Myocyte (in vitro differentiated cells): ENCODE measurements at places on chromosomes 2 and 18. TPM values are rescaled to one million over a fixed set of nuclear protein-coding genes. Genes with fewer than 3 reads are reported as not detected.

Gene SIX3
- total RNA-seq, result not detected in 2 replicates

Gene FEV
- not detected in 2 replicates for total RNA-seq

Gene FBXO15
- 0.83 and 0.91 TPM in 2 replicates for total RNA-seq

Gene SCYGR4
- not detected in 2 replicates for total RNA-seq

Gene GDF7
- not detected in 2 replicates for total RNA-seq

Gene KIAA1328
- total RNA-seq, result 4.5 and 5.0 TPM in 2 replicates

Gene CYS1
- 0.16 and 1.1 TPM in 2 replicates for total RNA-seq

Gene ELOA2
- not detected in 2 replicates for total RNA-seq

- DNase-seq, result no peak
Measured at GRCh38 chr2:117977696-117978095, 36.2 kb downstream of the CCDC93 start.

- DNase-seq, result no peak
Measured at GRCh38 chr2:200221055-200221955, 85.2 kb upstream of the SPATS2L start.

GRCh38 chr2:191740759-191741158 lies 62.8 kb downstream of the NABP1 start:
- DNase-seq, result no peak

- DNase-seq, result no peak
Measured at GRCh38 chr2:1581965-1582625, 162.2 kb downstream of the PXDN start.

GRCh38 chr2:227325839-227326195 lies 766 bp downstream of the MFF start:
- DNase-seq, result peak; percentile 62

GRCh38 chr18:36593001-36593400 lies 235.8 kb downstream of the TPGS2 start:
- no peak for DNase-seq

GRCh38 chr2:201820383-201821007 lies 14.2 kb downstream of the CDK15 start:
- no peak for DNase-seq

DNA sequence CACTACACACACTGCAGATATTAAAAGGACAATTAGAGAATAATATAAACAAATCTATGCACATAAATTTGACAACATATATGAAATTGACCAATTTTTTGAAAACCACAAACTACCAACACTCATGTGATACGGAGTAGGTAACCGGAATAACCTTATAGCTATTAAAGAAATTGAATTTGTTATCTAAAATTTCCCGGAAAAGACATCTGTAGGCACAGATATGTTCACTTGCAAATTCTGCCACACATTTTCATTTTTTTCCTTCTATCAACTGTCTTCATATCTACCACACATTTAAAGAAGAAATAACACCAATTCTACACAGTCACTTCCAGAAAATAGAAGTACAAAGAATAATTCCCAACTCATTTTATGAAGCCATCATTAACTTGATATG lies 22.4 kb downstream of the NLRC4 start:
- DNase-seq, result no peak

GRCh38 chr2:45117383-45117782 lies 108.1 kb upstream of the SIX2 start:
- no peak for DNase-seq

GRCh38 chr18:74453016-74453566 lies 4.0 kb downstream of the DIPK1C start:
- peak; percentile 6 for DNase-seq

DNA sequence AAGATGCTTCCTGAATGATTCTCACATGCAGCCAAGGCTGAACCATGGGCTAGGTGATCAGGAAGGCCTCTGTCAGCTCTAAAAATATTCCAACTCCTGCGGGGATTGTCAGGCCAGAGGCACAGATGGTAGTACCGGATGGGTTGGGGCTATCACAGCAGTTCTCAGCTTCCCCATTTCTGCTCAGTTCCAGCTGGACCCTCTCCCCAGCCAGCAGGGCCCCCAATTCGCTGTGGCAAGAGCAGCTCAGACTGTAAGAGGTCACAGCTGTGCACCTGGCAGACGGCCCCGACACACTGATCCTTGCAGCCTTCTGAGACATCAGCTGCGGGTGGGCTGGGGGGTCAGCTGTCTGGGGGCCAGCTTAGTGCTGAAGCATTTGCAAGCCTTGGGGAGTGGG lies 43.6 kb upstream of the TCF7L1 start:
- peak; percentile 10 for DNase-seq

DNA sequence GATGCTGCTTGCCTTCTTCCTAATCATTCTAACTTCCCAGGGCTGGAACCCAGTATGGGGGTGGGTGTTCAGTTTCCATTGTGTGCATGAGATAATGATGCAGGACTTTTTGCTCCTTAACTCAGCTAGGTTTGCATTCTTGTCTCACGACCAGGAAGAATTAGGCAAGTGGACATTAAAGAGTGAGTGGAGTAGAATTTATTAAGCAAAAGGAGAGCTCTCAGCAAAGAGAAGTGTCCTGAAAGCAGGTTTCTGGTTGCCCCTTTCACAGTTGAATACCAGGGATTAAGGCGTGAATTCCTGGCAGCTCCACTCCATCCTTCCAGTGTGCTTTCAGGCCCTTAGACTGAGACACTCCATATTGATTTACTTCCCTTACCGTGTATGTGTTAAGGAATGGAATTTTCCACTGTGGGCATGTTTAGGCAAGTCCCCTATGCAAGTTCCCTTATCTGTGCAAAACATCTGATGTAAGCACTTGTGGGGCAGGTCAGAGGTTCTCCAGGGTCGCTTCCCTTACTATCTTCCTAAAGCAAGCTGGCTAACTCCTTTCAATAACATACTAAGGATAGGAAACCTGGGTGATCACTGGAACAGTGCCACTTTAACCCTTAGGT lies 126.5 kb downstream of the GPR39 start:
- no peak for DNase-seq

DNA sequence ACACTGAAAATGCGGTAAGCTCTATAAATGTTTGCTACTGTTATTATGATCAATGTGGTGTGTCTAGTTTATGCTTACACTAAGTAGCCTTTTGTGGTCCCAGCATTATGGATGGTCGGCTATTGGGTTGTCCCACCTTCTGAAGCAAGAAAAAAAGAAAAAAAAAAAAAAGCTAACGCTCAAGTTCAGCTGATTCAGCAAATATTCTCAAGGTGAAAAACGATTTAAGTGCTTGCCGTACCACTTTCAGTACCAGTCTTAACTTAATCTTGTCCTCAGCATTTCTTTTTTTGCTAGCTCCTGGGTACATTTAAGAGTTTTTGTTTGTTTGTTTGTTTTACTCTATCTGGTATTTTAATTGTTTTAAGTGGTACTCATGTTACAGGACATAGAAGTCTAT lies 87.5 kb downstream of the MBD5 start:
- DNase-seq, result no peak

GRCh38 chr2:9297156-9297555 lies 90.5 kb downstream of the ASAP2 start:
- no peak for DNase-seq

DNA sequence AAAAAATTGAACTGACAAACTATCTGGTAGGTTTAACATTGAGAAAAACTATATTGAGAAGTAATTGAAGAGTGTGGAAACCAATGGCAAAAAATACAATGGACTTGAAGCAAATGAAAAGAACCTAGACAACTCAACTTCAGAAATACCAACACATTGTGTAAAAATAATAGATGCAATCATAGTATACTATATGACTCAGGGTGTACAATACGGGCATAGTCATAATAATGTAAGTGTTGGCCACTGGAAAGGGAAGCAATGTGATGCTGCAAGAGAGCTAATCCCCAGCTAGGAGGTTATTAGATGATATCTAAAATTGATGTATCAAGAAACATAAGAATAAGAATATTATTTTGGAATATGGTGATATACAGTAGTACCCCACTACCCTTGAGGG lies 45.3 kb downstream of the SMAD7 start:
- DNase-seq, result no peak

GRCh38 chr2:40751981-40752380 lies 300.1 kb upstream of the SLC8A1 start:
- DNase-seq, result no peak

DNA sequence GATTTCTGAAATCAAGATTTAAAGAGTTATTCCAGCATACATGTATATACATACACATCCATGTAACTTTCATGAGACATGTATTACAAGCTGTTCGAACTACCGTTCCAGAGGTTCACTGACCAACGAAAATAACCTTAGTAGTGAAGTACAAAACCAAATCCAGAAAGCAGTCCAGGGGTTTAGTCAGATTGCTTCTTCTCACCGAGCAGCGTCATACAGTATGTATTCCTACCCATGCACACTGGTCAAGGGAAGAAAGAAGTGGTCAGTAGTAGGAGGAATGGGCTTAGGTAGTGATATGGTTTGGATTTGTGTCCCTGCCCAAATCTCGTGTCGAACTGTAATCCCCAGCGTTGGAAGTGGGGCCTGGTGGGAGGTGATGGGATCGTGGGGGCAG lies 45.3 kb downstream of the E2F6 start:
- no peak for DNase-seq

GRCh38 chr2:217900780-217901360 lies 101.9 kb downstream of the TNS1 start:
- DNase-seq, result no peak

GRCh38 chr2:161824226-161824625 lies 200.0 kb downstream of the SLC4A10 start:
- DNase-seq, result no peak

DNA sequence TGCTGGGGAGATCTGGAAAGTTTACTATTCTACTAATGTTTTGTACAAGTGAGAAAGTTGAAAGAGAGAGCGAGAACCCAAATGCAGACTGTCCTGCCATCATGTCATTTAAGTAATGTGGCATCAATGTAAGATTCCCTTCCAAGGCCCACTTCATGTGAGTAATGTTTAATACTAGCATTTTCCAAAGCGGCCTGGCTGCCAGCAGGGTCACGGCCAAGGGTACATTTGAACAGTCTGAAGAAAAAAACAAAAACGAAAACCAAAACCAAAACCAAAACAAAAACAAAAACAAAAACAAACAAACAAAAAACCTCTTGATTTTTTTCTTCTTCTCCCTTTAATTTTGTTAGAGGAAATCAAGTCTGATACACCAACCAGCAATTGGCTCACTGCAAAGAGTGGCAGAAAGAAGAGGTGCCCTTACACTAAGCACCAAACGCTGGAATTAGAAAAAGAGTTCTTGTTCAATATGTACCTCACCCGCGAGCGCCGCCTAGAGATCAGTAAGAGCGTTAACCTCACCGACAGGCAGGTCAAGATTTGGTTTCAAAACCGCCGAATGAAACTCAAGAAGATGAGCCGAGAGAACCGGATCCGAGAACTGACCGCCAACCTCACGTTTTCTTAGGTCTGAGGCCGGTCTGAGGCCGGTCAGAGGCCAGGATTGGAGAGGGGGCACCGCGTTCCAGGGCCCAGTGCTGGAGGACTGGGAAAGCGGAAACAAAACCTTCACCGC lies 2.2 kb downstream of the HOXD10 start:
- peak; percentile 23 for DNase-seq

GRCh38 chr2:150698016-150698661 lies 210.7 kb upstream of the RND3 start:
- peak; percentile 42 for DNase-seq

GRCh38 chr2:128632501-128632800 lies 313.8 kb upstream of the HS6ST1 start:
- DNase-seq, result no peak

DNA sequence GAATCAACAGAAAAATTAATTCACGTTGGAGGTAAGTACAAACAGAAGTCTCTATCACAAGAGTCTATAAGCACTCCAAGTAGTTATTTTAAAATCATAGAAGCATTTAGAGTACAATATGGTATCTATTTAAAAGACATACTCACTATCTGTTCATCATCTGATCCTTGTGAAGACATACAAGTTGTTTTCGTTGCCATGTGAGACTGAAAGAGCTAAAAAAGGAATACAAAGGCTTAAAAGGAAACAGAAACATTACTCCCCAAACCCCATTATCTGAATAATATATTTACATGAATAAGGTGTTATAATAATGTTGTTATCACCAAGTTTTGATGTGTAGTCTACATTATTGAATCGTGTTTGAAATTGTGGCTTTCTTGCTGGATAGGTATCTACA lies 20.9 kb downstream of the SEPTIN10 start:
- DNase-seq, result no peak

- DNase-seq, result peak; percentile 5
Measured at GRCh38 chr2:23901966-23902846, 24.7 kb downstream of the ATAD2B start.

DNA sequence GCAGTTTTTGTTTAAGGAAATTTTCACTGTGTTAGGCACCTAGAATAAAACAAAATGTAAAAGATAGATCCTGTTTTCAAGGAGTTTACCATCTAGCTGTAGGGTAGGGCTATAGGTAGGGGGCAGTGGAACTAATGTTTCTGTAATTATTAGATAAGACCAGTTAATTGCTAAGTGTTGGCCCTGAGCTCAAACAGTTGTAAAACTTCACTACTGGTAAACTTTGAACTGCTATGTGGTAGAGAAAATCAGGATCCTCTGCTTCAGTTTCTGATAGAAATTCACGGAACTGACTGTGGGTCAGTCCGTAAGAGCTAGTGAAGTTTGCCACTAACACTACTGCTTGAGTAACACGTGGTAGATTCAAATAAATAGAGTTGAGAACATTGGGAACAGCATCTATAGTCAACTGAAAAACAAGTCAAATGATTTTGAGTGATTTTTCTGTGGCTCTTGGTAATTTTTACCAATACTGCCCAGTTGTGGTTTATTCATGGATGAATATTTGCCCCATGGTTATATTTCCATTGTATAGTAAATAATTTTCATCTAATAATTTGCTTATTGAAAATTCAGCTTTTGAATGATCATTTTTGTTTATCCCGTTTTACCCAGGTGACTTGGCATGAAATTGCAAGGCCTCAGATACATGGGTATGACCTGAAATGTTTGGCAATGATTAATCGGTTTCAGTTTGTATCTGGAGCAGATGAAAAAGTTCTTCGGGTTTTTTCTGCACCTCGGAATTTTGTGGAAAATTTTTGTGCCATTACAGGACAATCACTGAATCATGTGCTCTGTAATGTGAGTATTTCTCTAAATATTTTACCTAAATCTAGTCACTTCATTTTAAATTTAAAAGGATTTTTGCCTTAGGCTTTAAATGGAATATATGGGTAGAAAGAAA lies 26.4 kb downstream of the ELP2 start:
- DNase-seq, result no peak

DNA sequence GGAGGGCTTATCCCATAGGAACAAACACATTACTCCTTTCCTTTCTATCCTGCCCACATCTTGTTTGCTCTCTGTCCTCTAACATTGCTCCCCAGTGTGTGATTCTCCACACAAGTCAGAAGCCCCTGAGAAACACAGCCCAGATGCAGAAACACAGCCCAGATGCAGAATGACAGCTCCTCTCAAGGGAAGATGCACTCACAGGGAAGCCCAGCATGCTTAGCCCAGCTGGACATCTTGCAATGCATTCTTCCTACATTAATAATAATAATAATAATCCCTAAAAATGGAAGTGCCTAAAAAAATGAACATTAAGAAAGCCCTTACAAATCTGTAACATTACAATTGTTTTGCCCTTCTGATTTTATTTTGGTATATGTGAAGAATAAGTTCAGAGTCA lies 172.1 kb downstream of the CBLN2 start:
- no peak for DNase-seq

DNA sequence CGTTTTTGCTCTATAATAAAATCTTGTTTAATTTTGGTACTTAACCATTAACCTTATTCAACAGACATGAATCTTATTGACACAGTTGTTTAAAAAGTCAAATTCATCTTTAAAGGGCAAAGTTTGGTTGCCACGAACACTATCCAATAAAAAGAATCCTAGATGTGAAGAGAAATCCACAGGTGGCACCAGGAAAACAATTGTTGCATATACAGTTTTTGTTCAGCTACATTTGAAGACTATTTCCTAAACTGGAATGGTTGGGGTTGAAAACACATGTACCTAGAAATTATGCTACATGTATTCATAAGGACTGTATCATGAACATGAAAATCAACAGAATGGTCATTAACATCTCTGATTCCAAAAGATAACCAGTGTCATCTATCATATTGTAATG lies 71.1 kb upstream of the GULP1 start:
- DNase-seq, result no peak
